ENCODE measurements at places on chromosomes 3 and 15.

DNA sequence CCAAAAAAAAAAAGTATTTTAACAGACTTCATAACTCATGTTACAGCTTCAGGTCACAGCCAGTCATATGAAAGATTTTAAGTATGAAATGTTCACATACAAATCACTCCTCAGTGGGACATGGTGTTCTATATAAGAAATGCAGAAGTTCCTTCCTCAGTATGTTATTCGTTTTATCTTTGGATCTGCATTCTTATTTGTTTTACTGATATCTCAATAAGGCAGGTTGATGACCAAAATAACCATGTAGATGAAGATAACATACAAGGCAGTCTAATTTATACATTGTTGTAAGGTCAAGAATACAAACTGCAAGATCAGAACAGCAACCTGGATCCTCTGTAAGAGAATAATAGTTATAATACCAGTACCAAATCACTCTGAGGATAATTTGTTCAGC, 75.6 kb downstream of the CHAC1 start:
- no peak for DNase-seq

DNA sequence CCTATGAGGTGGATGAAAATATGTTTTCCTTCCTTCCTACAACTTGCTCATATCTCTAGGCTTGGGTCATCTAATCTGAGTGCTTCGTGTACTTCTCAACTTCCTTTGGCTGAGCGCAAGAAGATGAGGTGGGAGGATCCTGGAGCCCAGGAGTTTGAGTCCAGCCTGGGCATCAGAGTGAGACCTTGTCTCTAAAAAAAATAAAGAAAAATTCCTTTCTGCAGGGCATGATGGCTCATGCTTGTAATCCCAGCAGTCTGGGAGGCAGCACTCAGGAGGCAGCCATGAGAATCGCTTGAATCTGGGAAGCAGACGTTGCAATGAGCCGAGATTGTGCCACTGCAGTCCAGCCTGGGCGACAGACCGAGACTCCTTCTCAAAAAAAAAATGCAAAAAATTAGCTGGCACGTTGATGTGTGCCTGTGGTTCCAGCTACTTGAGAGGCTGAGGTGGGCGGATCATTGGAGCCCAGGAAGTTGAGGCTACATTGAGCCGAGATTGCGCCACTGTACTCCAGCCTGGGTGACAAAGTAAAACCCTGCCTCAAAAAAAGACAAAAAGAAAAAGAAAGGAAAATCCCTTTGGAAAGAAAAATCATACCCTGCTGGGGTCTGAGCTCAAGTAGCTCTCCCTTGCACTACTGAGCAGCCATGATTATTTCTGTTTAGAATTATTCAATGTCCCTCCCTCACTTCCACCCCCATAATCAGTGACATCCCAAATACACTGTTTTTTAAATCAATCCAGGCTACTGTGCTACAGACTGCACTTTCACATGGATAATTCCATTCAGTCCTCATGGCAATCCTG, 28.0 kb upstream of the RAB11A start:
- no peak for DNase-seq

GRCh38 chr15:79248183-79248582, 34.3 kb upstream of the ANKRD34C start:
- DNase-seq: no peak

GRCh38 chr3:130514681-130515080, 2.3 kb upstream of the COL6A6 start:
- no peak for DNase-seq

- no peak for DNase-seq
Observed at GRCh38 chr3:68515237-68515636, 417.1 kb downstream of the TAFA4 start.

GRCh38 chr3:185328324-185329004, 34.5 kb upstream of the MAP3K13 start:
- no peak for DNase-seq

GRCh38 chr3:39724233-39724846, 85.1 kb upstream of the MYRIP start:
- no peak for DNase-seq

- no peak for DNase-seq
Observed at GRCh38 chr15:33844186-33844585, 124.1 kb upstream of the CHRM5 start.

GRCh38 chr3:87793337-87793877, 265.4 kb downstream of the CGGBP1 start:
- DNase-seq: no peak
